ENCODE measurements at places on chromosomes 2 and 18. TPM values are rescaled to one million over a fixed set of nuclear protein-coding genes. Genes with fewer than 3 reads are reported as not detected.

Gene CTLA4
- not detected for total RNA-seq

Gene CD302
- total RNA-seq: 35.9 TPM

Gene IHH
- 21.1 TPM for total RNA-seq

Gene FARP2
- 156 TPM for total RNA-seq

DNA sequence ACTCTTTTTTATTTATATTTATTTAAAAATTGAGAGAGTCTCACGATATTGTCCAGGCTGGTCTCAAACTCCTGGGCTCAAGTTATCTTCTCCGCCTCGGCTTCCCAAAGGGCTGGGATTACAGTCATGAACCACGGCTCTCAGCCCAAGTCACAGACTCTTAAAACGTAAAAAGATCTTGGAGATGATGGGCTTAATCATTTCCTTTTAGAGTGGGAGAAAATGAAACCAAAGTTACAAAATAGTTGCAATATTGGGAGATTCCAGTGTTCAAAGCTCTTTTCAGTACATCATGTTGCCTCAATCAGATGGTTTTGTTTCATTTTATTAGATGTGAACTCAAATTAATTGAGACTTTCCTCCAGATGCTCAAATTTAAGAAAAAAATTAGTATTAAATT is 151.4 kb upstream of the XPO1 start:
- no peak for DNase-seq

DNA sequence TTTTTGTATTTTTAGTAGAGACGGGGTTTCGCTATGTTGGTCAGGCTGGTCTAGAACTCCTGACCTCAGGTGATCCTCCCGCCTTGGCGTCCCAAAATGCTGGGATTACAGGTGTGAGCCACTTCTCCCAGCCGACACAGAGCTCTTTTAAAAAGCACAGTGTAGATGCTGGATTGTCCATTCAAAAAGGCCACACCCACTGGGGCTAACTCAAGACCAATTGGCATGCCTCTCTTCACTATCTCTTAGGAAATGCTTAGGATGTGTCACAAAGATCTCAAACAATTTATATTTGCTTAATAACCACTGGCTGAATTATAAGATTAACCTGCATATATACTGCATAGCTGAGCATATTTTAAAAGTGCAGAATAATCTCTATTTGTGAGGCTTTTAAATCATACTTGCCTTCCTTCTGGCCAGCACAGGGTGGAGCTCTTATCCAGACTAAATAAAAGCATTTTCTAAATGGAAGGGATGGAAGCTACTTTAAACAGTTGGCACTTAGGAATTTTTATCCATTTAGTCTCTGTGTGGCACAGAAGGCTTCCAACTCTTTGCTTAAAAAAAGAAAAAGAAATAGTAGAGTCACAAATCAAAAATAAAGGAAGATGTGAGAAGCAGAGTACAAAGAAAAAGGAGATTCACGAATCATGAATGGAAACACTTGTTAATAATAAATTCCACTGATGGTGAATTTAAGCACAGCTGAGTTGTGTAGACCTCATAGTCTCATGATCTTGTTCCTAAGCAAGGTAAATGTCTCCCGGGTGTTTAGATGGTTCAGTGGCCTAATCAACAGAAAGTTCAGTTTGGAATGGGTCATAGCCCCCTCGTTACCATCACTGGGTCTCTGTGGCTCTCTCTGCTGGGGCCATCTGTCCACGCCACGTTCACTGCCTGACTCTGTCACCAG is 22.4 kb downstream of the CRYGD start:
- DNase-seq: no peak

DNA sequence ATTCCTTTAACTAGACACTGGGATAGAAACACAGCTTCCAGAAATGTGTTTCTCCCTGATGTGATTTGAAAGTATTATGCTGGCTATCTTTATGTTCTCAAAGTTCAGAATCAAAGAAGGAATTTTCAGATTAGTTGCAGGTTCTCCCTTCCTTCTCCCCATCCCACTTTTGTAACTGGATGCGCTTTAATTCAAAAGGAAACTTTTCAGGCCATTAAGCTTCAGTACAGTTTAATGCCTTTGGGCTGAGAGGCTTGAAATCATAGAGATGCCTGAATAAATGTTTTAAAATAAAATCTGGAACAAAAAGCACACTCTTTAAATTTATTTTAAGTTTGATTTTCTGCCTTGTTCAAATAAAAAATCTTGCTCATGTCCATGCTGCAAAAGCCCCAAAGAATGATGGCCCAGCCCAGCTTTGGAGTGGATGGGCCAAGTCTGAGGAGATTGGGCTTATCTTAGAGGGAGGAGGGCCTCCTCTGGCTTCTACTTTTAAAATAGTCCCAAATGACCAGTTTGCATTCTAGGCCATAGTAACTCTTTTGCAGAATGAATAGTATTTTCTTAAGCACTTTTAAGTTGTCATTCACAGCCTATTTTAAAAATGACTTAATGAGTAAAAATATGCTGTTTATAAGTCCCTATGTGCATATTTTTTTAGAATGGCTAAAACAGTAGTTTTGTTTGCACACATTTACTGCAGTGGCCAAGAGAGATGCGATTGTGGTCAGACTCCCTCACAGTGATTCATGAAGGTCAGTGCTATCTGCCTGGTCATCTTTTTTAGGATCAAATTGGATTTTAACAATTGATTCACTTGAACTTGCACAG is 129.2 kb downstream of the MTX2 start:
- no peak for DNase-seq

GRCh38 chr2:98869870-98870269 is 66.2 kb downstream of the CRACDL start:
- peak; percentile 78 for DNase-seq

DNA sequence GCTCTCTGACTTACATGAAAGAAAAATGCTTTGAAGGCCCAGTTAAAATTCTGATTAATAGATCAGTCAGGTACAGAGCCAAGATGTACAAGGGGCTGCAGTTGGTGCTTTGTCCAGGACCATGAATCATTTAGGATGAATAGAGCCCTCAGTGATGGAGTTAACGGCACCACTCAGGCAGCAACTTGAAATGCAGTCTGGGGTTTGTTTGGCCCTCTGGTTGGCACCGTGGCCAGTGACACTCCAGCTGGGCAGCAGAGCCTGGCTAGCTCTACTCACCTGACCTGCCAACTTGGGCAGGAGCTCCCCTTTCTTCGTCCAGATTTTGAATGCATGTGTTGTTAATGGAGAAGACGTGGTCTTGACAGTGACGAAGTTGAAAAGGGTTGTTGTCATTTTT is 493.0 kb upstream of the ACVR2A start:
- no peak for DNase-seq

GRCh38 chr2:121649596-121650314 is 493 bp upstream of the CLASP1 start:
- DNase-seq: peak; percentile 97

DNA sequence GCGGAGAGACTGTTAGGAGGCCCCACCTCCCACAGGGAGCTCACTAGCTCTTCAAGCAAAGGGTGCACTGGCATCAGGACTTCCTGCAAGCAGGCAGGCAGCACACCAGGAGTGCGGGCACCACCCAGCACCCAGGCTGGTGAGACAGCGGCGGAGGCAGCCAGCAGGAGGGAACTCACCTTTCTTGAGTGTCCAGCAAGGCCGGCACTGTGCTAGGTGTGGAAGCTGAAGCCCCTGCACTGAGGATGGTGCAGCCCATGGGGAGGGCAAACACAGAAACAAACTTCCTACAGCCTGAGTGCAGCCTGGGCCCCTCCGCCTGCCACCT is 100.7 kb upstream of the ID2 start:
- peak; percentile 37 for DNase-seq

- DNase-seq: no peak
Measured at GRCh38 chr18:65990944-65991708, 240.3 kb downstream of the CDH7 start.

DNA sequence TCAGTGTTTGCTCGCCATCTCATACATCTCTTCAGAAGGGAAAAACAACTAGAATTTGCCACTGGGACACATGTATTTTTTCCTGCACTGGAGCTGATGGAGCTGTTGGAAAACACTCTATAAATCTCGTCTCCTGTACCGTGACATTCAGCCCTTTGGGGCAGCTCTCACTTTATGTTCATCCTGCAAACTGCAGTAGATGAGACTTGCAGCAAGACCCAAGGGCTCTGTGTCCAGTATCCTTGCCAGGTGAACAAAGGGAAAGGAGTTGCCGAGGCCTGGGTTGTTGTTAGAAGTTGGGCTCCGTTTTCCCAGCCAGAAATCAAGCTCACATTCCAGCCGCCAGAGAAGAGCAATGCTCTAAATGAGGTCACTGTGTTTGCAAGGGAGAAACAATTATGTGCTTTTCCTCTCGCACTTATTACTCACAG is 285.1 kb downstream of the SLC4A3 start:
- no peak for DNase-seq

DNA sequence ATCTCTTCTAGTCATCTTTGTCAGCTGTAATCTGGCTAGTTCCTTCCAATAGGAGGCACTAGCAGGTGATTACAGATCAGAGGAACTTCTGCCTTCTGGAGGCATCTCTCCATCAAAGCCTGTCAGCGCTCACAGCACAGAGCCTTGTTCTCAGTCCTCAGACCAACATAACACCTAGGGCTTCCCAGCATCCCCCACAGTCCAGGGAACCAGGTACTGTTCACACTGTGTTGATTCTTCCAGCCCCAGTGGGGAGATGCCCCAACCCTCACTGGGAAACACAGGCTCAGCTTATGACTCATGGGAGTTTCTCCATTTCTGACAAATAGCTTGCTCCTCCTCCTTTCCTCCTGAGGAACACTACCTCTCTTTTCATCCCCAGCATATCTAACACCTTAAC is 601.7 kb downstream of the CBLN2 start:
- DNase-seq: no peak

All from transverse colon (tissue), 4 donors.